ENCODE measurements at places on chromosomes 12 and 14.

DNA sequence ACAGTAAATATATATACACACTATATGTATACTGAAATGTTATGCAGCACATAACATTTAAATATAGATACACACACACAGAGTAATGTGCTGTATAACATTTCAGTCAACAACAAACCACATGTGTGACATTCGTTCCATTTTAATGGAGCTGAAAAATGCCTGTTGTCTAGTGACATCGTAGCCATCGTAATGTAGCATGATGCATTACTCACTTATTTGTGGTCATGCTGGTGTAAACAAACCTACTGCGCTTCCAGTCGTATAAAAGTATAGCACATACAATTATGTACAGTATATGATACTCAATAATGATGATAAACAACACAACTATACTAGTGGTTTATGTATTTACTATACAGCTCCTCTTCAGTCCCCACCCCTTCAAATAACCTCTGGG, 119.0 kb upstream of the SLC38A4 start:
- no peak for DNase-seq

DNA sequence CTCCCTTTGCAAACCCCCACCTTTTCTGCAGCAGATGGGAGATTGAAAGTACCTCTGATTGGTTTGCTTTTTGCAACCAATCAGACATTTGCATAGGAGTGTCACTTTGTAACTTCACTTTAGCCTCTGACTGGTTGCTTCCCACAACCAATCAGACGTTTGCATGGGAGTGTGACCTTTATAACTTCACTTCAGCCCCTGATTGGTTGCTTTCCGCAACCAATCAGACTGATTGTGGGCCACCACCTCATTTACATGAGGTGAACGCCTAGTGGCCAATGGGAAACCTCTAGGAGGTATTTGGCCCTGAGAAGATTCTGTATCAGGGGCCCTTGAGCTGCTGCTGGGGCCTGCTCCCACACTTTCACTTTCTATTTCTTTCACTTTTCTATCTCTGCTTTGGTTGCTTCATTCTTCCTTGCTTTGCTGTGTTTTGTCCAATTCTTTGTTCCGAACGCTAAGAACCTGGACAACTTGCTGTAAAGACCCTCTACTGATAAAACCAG, 106.0 kb upstream of the PRICKLE1 start:
- DNase-seq, result no peak

DNA sequence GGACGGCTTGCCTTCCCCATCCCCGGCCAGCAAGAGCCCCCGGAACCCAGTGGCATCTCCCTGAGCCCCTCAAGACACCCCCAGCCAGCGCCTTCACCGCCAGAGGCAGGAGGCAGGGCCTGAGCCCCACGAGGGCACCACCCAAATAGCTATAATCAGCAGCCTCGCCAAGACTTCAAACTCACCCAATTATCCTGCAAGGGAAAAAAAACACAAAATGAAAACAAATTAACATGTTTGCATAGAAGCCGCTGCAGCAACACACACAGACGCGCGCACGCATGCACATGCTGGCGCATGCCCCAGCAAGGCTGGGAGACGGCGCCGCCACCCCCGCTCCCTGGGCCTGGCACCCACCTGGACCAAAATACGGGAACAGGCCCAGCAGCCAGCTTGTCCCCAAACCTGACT, 15.8 kb downstream of the FAM222A start:
- no peak for DNase-seq

- DNase-seq, result no peak
Measured at GRCh38 chr12:106142591-106143261, 4.0 kb upstream of the NUAK1 start.

GRCh38 chr12:7113389-7113871, 4.4 kb upstream of the C1RL start:
- peak; percentile 51 for DNase-seq

DNA sequence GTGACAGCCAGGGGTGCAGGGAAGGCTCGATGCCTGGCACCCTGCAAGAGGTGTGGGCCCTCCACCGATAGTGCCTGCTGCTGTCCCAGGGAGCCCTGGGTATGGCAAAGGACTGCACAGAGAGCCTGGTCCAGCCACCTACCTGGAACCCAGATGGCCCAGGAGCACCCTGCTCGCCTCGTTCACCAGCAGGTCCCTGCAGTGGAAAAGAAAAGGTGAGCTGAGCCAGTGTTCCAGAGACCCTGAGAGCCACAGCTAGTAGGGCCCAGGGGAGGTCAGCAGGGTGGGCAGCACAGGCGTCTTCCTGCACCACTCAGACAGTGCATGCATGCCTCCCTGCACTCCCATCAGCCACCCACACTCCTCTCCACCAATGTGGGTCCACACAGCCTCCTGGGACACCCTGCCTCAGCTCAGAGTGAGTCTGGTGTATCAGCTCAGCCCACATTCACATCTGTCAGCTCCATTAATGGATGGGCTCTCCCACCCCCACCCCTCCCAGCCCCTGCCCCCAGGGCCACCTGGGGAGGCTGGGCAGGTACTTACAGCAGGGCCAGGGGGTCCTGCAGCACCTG, 20.2 kb downstream of the TMEM106C start:
- DNase-seq, result no peak

DNA sequence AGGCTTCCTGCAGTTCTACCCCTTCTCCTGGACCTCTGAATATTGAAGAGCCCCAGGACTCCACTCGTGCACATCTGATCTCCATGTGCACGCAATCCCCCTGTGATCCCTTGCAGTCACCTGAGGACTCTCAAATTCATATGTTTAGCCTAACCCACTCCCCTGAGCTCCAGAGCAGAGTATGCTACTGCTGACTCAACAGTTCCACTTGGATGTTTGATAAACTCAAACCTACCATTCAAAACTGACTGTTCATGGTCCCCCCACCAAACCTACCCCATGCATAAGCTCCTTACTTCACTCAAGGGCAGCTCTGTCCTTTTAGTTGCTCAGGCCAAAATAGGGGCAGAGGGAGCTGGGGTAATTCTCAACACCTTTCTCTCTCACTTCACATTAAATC, 96.0 kb downstream of the DNAI7 start:
- DNase-seq, result no peak

GRCh38 chr12:52496590-52497071, 3.6 kb upstream of the KRT6A start:
- no peak for DNase-seq
